ENCODE measurements at places on chromosomes 13 and 19.

DNA sequence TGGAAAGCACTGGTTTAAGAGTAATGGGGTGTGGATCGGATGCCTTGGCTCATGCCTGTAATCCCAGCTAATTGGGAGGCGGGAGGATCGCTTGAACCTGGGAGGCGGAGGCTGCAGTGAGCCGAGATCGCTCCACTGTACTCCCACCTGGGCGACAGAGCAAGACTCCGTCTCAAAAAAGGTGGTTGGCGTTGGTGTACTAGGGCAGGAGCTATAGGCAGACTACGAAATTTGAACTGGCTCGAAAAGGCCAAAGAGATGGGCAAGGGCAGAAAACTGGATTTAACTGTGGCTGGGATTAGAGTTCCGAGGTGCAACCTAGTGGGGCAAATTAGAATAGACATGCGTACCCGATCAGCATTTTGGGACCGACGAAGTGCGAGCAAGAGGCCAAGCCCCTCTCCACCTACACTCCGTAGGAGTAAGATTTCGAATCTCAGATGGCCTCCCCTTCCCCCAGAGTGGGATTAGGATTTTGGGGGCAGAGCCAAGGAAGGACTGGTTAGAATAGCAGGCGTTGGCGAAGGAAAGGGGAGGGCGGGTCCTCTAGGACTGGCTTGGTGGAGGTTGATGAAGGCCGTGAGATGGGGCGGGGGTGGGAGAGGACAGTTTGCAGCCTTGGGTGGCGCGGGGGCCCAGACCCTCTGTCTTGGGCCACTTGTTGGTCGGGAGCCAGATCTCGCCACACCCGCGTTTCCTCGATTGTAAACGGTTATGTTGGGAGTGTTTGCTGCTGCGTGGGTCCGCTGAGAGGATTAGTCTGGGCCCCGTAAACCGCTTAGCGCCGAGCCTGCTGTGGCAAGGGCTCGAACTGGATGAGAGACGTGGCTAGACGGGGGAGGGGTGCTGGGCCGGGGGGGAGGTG is 2.0 kb upstream of the INAFM1 start:
- no peak for DNase-seq

- no peak for DNase-seq
Measured at GRCh38 chr19:6076675-6077463, 33.4 kb downstream of the RFX2 start.

DNA sequence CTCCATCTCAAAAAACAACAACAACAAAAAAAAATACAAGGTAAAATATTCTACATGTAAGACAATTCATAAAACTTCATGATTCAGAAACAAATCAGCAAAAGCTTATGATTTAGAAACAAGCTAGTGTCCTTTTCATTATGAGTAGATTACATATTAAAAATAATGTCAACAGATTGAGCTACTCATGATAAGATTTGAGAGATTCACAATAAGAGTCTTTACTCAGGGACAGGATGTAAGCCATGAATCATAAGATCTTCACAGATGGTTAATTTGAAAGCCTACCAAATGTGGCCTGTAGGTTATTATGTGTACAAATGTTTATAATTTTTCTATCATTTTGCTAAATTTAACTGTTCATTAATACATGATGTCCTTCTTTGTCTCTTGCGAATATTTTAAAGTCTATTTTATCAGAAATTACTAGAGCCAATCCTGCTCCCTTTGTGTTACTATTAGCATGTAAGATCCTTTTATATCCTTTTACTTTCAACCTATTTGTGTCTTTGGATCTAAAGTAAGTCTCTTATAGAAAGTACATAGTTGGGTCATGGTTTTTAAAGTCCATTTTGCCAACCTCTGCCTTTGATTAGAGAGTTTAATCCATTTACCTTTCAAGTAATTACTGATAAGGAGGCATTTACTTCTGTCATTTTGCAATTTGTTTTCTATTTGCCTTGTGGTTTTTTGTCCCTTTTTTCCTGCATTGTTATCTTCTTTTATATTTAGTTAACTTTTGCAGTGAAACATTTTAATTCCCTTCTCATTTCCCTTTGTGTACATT is 68.3 kb upstream of the RXFP2 start:
- no peak for DNase-seq

DNA sequence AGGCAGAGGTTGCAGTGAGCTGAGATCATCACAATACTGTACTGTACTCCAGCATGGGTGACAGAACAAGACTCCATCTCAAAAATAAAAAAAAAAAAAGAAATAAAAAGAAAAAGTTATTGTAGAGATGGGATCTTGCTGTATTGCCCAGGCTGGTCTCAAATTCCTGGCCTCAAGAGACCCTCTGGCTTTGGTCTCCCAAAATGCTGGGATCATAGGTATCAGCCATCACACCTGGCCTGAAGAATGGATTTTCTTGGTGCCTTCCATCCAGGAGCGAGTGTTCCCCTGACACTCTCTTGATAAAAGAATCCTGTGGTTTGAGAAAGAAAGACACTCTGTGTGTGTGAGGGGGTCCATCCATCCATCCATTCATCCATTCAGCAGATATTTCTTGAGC is 4.7 kb downstream of the OLFM2 start:
- DNase-seq, result no peak

- no peak for DNase-seq
Measured at GRCh38 chr19:741506-742131, 9.3 kb upstream of the MISP start.

GRCh38 chr13:112067116-112067741 is at the start of gene SOX1:
Gene SOX1, plus strand, starts transcription at chr13:112067149. Its CDS starts 510 bp downstream, at chr13:112067659.
- DNase-seq, result no peak

DNA sequence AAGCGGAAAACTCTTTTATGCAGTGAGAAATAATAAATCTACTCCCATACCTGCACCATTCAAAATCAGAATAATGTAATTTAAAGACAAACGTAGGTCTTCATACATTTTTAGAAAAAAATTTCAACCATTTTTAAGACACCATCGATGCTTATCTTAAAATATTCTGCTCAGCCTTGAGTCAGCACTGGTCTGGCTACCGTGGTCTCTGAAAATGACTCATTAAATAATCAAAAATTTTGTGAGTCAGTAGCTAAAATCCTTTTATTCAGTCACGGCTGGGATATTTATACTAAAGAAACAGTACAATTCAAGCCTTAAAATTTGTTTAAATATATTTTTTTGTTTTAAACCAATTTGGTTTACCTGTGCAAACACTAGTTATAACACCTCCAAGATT is 2862.8 kb upstream of the PCDH20 start:
- no peak for DNase-seq

- no peak for DNase-seq
Measured at GRCh38 chr13:46593398-46593797, 40.4 kb downstream of the LRCH1 start.

DNA sequence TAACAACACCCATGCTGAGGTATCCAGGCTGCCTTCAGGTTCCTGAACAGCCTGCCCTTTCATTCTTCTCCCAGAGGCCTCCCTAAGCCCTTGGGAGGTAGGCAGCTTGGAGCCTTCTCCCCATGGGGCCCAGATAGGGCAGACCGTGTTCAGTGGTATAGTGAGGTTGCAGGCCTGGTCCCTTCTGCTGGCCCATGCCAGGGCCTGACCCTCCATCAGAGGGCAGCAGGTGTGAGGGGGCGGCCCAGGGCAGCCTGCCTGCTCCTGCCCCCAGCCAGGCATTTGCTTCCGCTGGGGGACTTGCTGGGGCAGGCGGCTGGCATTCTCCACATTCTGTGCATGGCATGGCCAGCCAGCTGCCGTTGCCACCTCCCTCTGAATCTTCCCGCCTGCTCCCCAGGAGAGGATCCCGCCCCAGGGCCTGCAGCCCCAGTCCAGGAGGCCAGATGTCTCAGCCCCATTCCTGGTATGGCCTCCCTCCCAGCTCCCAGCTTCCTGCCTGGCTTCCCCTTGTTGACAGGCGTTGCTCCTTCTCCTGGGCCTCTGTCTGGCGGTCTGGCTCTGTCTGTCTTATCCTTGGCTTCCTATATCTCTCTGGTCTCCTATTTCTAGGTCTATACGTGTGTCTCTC is 8.9 kb downstream of the CIC start:
- DNase-seq, result no peak
